ENCODE measurements at places on chromosomes 3 and 15. TPM values are rescaled to one million over a fixed set of nuclear protein-coding genes. Genes with fewer than 3 reads are reported as not detected.

Gene LRRIQ4
- 0.04 TPM for polyA plus RNA-seq

Gene SLC12A1
- polyA plus RNA-seq, result not detected

Gene SIN3A
- polyA plus RNA-seq, result 33.7 TPM

Gene PRKAR2A
- 10.5 TPM for polyA plus RNA-seq

Gene PIGB
- polyA plus RNA-seq, result 18.5 TPM

DNA sequence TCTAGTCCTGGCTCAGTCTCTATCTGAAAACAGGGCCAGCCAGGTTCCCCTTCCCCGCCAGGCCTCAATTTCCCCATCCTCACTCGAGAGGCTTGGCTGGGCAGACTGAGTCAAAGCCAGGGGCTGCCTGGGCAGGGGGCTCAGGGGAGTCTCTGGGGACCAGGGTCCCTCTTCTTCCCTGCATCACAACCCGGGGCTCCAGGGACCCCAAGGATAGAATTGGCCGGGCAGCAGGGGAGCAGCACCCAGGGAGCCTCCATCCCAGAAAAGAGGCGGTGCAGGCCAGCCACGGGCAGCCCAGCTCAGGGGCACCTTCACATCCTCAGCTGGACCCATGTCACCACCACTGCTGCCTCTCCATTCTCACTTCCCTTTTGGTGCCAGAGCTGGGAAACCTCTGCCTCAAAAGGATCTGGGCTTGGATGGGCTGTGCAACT is 13.3 kb upstream of the PLXND1 start:
- no peak for DNase-seq

GRCh38 chr3:46746711-46747110 is 29.0 kb upstream of the PRSS50 start:
- no peak for DNase-seq

- no peak for DNase-seq
Observed at GRCh38 chr3:149441642-149442041, 32.9 kb upstream of the TM4SF4 start.

GRCh38 chr3:146160321-146160963 is 542 bp downstream of the PLOD2 start:
- DNase-seq, result peak; percentile 96

- no peak for DNase-seq
Observed at GRCh38 chr15:83208367-83208661, 691 bp upstream of the HDGFL3 start.

- DNase-seq, result no peak
Observed at GRCh38 chr3:153840487-153840886, 280.7 kb upstream of the ARHGEF26 start.

- DNase-seq, result no peak
Observed at GRCh38 chr3:35653347-35653746, 14.0 kb downstream of the ARPP21 start.

- no peak for DNase-seq
Observed at GRCh38 chr15:49979705-49980382, 139.2 kb downstream of the ATP8B4 start.

Measured in endothelial cell of umbilical vein (primary cell).